ENCODE measurements at places on chromosomes 16 and 17.

DNA sequence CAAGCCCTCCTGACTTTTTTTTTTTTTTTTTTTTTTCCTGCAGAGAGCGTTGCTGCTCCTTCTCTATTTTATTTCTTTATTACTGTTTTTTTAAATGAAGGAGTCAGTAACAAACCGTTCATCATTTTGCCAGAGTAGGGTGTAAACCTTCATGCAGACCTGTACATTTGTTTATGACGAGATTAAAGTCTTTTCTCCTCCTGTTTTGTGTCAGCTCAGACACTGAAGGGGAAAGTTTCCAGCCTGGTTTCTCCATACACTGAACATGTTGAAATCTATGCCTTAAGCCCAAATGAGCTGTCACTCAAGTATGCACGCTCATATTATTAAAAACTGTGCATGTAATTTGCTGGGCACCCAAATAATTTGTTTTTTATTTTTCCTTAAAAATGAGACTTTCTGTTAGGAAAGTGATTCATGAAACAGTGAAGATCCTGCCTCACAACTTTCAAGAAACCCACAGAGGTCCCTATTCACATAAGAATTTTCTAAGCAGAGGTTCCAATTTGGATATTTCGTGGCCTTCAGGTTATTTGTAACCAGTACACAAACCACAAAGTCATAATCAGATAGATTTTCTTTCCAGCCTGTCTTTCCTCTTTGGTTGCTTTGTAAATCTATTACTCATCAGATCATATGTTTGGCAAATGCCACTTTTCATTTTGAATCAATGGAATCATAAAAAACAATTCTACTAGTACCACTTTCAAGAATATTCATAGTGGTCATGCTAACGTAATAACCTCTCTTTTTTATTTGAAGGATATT is 700.3 kb downstream of the MAF start:
- no peak for DNase-seq

GRCh38 chr17:42286411-42287221 is 1.7 kb upstream of the STAT5A start:
- no peak for DNase-seq

GRCh38 chr17:82157046-82158035 is 55.3 kb downstream of the CCDC57 start:
- no peak for DNase-seq

DNA sequence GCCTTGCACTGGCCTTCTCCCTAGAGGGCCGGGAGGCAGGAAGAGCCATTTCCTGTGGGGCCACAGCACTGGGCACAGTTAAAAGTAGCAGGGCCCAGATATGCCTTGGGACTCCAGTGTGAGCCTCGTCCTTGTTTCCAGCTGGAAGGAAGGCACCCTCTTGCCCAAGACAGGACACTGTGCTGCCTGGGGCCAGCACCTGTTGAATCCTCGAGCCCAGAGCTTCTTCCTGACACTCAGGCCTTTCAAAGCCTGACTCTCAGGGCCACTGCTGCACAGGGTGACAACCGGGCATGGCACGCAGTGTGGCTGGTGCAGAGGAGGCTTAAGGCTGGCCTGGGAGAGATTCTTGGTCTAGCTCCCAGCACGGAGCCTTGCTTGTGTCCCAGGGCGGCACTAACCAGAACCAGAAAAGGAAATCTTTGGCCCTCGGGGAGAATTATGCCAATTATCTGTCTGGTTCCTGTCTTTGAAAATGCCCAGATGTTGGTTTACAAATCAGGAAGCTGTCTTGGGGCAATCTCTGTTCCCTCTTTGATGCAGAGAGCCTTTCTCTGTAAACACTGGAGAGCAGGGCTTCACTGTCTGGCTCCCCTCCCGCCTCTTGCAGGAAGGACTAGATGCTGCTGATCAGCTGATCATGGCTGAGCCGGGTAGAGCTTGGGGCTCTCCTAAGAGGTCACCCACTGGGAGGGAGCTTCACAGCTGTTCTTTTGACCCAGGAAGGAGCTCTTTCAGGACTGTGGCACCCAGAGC is 11.1 kb downstream of the LDHD start:
- no peak for DNase-seq

- peak; percentile 34 for DNase-seq
Measured at GRCh38 chr16:56944954-56945839, 13.3 kb downstream of the HERPUD1 start.

DNA sequence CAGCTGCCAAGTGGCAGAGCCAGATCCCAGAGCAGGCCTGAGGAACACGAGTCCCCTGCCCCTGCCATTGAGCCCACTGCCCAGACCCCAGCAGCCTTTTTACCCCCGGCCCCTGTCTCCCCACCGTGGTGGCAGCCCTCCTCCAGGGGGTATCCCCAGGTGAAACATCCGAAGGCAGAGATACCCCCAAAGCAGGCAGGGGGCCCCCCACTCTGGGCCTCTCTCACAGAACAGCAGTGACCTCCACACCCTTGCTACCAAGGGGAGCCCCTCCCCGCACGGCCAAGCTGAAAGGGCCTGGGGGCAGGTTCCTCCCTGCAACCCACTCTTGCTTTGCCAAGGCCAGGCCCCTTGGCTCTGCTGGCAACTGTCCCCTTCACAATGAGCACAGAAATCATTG is 142.2 kb downstream of the ENGASE start:
- no peak for DNase-seq

- DNase-seq: peak; percentile 94
Measured at GRCh38 chr17:41464682-41465081, 2.5 kb downstream of the KRT32 start.

DNA sequence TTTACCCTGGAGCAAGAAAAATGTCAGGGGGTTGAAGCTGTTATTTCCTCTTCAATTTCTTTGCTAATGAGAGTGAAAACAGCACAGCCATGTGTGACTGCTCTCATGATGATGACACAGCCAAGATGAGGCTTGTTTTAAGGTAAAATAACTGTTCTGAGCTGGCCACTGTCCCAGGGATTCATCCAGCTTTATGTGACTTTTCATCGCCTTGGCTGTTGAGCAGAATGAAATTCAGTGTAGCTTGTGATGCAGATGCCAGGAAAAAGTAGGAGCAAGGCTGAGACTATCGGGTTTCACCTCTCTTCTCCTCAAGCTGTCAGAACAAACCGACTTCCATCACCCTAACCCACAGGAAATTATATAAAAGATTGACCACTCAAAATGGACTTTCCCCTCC is 361.8 kb upstream of the CDH5 start:
- peak; percentile 12 for DNase-seq

DNA sequence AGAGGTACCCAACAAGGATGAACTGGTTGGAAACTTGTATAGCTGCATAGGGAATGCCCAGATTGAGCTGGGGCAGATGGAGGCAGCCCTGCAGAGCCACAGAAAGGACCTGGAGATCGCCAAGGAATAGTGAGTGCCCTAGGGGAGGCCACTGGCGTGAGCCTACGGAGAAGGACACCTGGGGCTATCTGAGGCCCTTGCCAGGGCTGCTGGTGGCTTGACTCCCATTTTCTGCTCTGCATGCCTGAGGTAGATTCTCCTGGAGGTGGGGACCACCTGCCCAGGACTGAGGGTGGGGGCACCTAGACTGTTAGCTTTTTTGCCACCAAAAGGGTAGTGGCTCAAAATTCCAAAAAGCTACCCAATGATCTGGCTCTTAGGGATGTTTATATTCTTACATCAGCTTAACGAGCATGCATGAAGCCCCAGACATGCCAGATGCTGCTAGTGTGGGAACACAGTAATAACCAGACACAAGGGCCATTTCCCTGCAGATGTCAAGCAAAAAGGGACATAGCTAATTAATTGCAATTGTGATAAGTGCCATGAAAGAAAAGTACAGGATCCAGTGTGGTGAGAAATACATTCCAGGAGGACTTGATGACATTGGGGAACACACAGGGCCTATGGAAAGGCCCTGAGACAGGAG is 8.8 kb downstream of the ODAD4 start:
- DNase-seq: no peak

- no peak for DNase-seq
Measured at GRCh38 chr17:72749119-72749572, 343.3 kb downstream of the SLC39A11 start.

DNA sequence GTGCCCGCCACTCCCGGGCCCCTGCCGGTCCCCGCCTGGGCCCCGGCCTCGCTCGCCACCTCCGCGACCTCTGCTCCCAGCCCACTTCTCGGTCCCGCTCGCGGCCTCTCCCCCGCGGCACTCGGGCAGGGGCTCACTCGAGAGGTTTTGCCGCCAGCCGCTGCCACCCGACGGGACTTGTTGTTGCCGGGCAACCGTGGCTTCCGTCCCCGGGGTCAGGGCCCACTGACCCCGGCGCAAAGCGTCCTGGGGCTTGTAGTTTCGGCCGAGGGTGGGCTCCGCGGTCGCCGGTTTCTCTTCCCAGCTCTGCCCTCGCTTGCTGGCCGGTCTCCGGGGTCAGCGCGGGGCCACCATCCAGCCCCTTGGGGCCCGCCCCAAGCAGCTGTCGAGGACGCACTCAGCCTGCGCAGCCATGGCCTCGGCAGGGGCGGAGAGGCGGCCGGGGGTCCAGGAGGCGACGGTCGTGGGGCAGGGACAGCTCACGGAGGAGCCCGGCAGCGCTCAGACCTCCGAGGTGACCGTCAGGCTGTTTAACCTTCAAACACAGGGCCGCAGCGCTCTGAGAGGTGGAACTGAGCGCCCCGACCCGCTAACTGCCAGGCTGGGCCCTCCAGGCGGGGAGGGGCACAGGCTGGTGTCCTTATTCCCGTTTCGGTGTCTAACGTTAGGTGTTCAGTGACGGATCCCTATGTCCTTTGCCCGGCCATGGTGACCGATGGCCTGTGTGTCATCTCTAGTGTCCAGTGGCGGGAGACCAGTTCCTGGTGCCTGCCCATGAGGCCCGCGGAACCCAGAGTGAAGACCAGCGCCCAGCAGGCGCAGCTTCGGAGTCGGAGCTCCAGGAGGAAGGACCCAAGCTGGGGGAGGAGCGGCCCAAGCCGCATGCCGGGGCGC is at the start of the genes C16orf86 and ENKD1:
TSS of gene C16orf86 (plus strand) at position 256 of the 894 bp plus-strand sequence. CDS start at position 413, 157 bp downstream.
TSS of gene ENKD1 (minus strand) at position 192 of the 894 bp plus-strand sequence. CDS start 308 bp downstream, outside the sequence.
- peak; percentile 83 for DNase-seq

- DNase-seq: no peak
Measured at GRCh38 chr17:61397086-61397842, 2.4 kb upstream of the TBX2 start.

- DNase-seq: no peak
Measured at GRCh38 chr17:65959630-65960029, 232.3 kb downstream of the CEP112 start.

DNA sequence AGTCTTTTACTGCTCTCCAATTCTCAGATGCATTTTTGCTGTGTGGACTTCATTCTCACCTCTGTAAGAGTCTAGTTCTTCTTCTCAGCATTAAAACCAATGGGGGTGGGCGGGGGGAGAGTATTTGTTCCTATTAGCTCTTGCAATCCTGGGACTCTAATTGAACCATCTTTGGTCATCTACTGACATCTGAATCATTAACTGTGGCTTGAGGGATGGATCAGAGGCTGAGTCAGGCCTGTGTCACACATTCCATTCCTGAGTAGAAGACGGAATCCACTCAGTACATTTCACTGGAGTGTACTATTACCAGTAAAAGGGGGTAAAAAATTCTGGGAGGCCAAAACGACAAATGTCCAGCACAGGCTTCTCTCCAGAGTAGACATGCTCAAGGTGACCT is 12.8 kb upstream of the ZNF23 start:
- DNase-seq: peak; percentile 97

GRCh38 chr17:78817123-78817522 is 23.5 kb downstream of the USP36 start:
- no peak for DNase-seq

- peak; percentile 71 for DNase-seq
Measured at GRCh38 chr17:77581480-77581879, 377.0 kb upstream of the TNRC6C start.

DNA sequence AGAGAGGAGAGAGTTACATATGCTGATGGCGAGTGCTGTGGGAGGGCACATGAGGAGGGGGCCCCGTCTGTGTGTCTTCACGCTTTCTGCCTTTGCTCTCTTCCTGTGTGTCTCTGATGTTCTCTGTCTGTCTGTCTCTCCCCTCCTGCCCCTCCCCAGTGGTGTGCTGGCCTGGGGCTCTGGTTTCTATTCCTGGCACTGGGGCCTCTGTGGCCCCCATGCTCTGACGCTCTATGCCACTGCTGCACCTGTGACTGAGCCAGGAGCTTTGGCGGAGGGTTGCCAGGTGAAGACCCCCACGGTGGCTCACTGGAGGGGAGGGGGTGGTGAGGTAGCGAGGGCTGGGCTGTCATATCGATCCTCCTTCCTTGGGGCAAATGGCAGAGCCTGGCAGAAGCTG is 24.6 kb upstream of the BRD7 start:
- no peak for DNase-seq

- DNase-seq: no peak
Measured at GRCh38 chr17:75636381-75637142, 3.3 kb downstream of the SMIM5 start.

- peak; percentile 49 for DNase-seq
Measured at GRCh38 chr16:89401641-89402445, 88.5 kb downstream of the ANKRD11 start.

- peak; percentile 86 for DNase-seq
Measured at GRCh38 chr17:56694825-56695224, 101.3 kb downstream of the NOG start.

DNA sequence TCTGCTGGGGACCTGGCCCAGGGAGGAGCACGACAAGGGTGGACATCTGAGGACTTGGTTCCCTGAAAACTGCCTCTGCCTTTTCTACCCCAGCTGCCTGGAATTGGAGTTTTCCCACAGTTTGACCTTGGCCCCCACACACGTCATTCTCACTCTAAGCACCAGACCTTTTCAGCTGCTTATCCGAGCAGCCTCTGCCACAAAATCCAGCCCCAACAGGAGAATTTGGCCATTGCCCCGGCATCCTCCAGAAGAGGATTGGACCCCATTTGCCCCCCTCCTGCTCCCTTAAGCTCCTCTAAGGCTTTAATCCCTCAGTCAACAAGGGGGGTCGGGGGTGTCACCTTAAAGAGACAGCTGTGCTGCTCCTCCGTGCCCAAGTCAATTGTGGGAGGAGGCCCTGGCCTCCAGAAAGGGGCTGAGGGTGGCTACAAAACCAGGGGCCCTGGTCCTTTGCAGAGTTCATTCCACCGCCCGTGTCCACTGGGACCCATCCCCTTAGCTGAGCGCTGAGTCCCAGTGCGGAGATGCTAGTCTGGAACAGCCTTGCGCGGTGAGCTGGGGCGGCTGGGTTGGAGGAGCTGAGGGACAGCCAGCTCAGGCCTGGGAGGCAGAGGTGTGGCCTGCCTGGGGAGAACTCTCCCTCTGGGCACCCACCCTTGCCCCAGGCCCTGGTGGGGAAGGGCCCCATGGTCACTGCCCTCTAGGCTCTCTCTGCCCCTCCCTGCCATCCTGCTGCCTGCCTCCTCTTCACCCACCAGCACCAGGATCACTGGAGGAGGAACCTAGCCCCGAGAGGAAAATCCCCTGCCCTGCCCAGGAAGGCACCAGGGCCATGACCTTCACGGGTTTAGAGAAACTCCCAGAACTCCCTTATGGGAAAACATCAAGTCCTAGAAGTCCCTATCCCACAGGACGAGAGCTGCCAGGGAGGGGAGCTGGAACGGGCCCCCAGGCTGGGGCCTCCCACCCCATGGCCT is 18.8 kb downstream of the TTYH2 start:
- no peak for DNase-seq
